Osteoblast (primary cell): ENCODE measurements at places on chromosomes 16 and 17. TPM values are rescaled to one million over a fixed set of nuclear protein-coding genes. Genes with fewer than 3 reads are reported as not detected.

Gene PPY
- not detected in 2 replicates for total RNA-seq

DNA sequence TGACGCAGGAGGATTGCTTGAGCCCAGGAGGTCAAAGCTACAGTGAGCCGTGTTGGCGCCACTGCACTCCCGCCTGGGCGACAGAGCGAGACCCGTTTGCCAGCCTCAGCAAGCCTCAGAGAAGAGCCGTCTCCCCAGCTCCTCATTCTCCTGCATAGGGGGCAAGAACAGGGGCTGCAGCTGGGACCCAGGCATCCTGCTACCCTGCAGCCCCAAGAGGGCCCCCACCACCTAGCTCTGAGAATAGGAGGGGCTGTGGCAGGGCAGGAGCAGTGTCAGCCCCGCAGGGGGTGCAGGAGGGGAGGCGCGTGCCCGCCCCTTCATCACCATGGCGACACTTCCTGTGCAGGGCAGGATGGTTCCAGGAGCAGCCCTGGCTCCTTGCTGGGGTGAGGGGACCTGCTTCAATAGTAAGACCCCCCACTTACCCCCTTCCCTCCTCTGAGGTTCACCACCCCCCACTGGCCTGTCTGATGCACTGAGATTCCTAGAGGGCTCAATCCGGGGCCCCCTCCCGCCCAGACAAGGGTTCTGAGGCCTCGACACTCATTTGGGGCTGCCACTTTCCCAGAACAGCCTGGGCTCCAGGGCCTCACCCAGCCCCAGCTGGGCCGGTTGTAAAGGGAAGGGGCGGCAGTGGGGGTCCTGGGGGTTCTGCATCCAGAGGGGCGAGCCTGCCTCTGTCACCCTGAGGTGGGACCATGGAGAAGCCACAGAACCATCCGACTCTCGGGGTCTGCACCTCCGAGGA is 20.2 kb downstream of the VASN start:
- DNase-seq = peak; percentile 87
- H3K36me3 ChIP-seq = peaks cover 7% of the 10 kb centered on the region
- no peak overlapping the region for H3K4me3 ChIP-seq
- H3K4me1 ChIP-seq = peaks cover 32% of the 10 kb centered on the region
- no peak overlapping the region for H3K27ac ChIP-seq
- no peaks in the 10 kb centered on the region for H3K27me3 ChIP-seq

- no peak for DNase-seq
- peaks cover 10% of the 10 kb centered on the region for H3K4me1 ChIP-seq
- peak overlapping the region; percentile 12 for H3K27ac ChIP-seq
- no peak overlapping the region for H3K4me3 ChIP-seq
Measured at GRCh38 chr16:4097826-4098240, 18.4 kb downstream of the ADCY9 start.

GRCh38 chr17:74271281-74271680 is 2.8 kb upstream of the DNAI2 start:
- H3K27ac ChIP-seq = no peak overlapping the region
- peaks cover 14% of the 10 kb centered on the region for H3K27me3 ChIP-seq
- peak; percentile 21 for DNase-seq
- H3K4me1 ChIP-seq = peaks cover 2% of the 10 kb centered on the region

DNA sequence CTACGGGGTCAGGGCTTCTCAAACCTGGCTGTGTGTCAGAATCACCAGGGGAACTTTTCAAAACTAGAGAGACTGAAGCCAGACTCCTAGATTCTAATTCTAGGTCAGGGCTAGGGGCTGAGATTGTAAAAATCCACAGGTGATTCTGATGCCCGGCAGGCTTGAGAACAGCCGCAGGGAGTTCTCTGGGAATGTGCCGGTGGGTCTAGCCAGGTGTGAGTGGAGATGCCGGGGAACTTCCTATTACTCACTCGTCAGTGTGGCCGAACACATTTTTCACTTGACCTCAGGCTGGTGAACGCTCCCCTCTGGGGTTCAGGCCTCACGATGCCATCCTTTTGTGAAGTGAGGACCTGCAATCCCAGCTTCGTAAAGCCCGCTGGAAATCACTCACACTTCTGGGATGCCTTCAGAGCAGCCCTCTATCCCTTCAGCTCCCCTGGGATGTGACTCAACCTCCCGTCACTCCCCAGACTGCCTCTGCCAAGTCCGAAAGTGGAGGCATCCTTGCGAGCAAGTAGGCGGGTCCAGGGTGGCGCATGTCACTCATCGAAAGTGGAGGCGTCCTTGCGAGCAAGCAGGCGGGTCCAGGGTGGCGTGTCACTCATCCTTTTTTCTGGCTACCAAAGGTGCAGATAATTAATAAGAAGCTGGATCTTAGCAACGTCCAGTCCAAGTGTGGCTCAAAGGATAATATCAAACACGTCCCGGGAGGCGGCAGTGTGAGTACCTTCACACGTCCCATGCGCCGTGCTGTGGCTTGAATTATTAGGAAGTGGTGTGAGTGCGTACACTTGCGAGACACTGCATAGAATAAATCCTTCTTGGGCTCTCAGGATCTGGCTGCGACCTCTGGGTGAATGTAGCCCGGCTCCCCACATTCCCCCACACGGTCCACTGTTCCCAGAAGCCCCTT is 10.9 kb downstream of the STH start:
- no peak overlapping the region for H3K27ac ChIP-seq
- peaks cover 7% of the 10 kb centered on the region for H3K4me1 ChIP-seq

DNA sequence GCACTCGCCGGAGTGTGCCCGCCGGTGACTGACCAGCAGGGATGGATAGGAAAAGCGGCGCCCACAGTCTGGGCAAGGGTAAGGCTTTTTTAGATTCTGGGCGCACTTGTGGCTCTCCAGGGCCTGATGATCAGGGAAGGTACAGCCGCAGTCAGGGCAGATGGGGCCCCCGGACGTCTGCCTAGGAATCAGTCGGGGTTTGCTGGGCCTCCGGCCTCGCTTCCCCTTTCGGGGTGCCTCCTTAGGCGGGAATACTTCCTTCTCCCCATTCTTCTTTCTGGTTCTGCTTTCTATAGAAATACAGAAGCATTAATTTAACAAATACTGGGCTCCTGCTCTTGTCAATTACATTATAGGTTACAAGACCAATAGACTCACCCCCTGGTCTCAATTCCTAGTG is 5.0 kb downstream of the ZNF689 start:
- peaks cover 7% of the 10 kb centered on the region for H3K4me1 ChIP-seq
- H3K36me3 ChIP-seq = peaks cover 24% of the 10 kb centered on the region
- no peak for DNase-seq
- no peak overlapping the region for H3K4me3 ChIP-seq
- no peak overlapping the region for H3K27ac ChIP-seq

- peaks cover 22% of the 10 kb centered on the region for H3K4me1 ChIP-seq
- DNase-seq = peak; percentile 85
- no peak overlapping the region for H3K27ac ChIP-seq
Measured at GRCh38 chr17:38442548-38442947, 14.3 kb downstream of the ARHGAP23 start.

DNA sequence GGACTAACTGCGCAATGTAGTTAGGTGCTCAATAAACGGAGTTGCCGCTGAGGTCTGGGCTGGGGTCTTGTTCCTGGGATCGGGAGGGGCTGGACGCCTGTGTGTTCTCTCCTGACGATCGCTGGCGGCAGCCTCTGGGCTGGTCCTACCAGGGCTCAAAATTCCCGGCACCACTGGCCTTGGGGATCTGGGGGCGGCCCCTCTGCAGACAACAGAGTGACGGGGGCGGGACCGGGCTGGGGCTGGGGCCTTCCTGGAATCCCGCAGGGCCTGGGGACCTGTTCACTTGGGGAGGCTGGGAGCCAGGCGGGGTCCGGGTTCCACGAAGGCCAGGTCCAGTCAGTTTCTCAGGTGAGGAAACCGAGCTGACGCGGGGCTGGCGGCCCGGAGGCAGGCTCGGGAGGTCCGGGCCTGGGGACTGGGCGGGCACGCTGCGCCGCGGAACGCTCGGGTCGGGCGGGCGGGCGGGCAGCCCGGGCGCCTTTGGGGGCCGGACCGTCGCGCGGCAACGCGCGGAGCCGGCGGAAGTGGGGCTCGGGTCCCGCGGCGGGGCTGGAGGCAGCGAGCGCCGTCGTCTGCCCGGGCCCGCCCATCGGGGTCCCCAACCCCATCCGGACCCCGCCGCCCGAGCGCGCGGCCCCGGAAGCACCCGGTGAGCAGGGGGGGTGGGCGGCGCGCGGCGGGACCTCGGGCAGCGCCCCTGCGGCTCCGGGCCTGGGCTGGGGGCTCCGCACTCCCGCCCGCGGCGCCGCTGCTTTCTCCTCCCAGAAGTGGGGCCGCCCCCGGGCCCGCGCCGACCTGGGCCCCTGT is at the start of gene PIGQ:
Gene PIGQ, plus strand, starts transcription at position 524 of the 810 bp plus-strand sequence. CDS start 4,107 bp downstream, outside the sequence.
- peaks cover 5% of the 10 kb centered on the region for H3K4me1 ChIP-seq
- no peaks in the 10 kb centered on the region for H3K36me3 ChIP-seq
- peak within 1 kb of the TSS; percentile 37 for H3K27ac ChIP-seq
- H3K27me3 ChIP-seq = no peaks in the 10 kb centered on the region

- H3K4me1 ChIP-seq = no peaks in the 10 kb centered on the region
- peaks cover 13% of the 10 kb centered on the region for H3K27me3 ChIP-seq
- H3K4me3 ChIP-seq = no peak overlapping the region
- no peak overlapping the region for H3K27ac ChIP-seq
Measured at GRCh38 chr16:84234321-84235241, 5.2 kb downstream of the KCNG4 start.

GRCh38 chr17:13410874-13411273 is 190.9 kb downstream of the HS3ST3A1 start:
- H3K27ac ChIP-seq = peak overlapping the region; percentile 23
- peaks cover 19% of the 10 kb centered on the region for H3K4me1 ChIP-seq
- DNase-seq = peak; percentile 27
- H3K4me3 ChIP-seq = no peak overlapping the region

- no peaks in the 10 kb centered on the region for H3K4me1 ChIP-seq
- no peak overlapping the region for H3K27ac ChIP-seq
- DNase-seq = no peak
Measured at GRCh38 chr17:19023209-19023999, 18.8 kb upstream of the FAM83G start.
